Activated CD4-positive, CD25-positive, alpha-beta regulatory T cell (primary cell): ENCODE measurements at places on chromosomes 16 and 17.

- DNase-seq: no peak
Observed at GRCh38 chr16:84065536-84066132, 23.0 kb upstream of the SLC38A8 start.

DNA sequence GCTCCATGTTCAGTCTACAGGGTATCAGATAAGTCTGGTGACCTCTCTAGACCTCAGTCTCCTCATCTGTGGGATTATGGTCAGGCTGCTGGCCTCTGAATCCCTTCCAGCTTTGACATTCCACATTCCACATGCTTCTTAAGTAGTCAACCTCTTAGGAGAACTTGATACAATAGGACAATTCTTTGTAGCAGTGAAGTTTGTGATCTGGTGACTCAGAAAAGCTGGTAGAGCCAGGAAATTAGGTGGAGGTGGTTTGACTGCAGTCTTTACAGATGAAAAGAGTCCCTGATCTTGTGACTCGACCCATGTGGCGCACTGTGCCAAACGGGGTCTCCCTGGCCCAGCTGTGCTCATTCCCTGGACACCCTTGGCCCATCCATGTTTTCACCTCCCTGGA is 147.8 kb downstream of the NTN1 start:
- DNase-seq: no peak

- no peak for DNase-seq
Observed at GRCh38 chr16:86512301-86512859, 2.1 kb downstream of the FOXF1 start.

DNA sequence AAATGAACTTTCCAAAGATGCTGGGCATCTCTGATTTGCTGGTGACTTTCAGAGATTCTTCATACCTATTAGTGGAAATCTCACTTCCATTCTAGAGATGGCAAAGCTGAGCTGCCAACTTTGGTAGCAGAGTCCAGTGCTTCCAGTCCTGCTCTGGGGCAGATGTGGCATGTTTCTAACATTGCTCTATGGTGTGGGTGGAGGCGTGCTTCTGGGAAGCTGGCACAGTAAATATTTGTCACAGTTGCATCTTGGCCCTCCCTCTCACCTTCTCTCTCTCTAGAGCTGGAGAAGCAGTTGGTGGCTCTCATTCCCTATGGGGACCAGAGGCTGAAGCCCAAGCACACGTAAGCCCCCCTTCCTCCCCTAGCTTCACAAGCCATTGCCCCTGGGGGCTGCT is 1.9 kb downstream of the TMEM106A start:
- DNase-seq: no peak

DNA sequence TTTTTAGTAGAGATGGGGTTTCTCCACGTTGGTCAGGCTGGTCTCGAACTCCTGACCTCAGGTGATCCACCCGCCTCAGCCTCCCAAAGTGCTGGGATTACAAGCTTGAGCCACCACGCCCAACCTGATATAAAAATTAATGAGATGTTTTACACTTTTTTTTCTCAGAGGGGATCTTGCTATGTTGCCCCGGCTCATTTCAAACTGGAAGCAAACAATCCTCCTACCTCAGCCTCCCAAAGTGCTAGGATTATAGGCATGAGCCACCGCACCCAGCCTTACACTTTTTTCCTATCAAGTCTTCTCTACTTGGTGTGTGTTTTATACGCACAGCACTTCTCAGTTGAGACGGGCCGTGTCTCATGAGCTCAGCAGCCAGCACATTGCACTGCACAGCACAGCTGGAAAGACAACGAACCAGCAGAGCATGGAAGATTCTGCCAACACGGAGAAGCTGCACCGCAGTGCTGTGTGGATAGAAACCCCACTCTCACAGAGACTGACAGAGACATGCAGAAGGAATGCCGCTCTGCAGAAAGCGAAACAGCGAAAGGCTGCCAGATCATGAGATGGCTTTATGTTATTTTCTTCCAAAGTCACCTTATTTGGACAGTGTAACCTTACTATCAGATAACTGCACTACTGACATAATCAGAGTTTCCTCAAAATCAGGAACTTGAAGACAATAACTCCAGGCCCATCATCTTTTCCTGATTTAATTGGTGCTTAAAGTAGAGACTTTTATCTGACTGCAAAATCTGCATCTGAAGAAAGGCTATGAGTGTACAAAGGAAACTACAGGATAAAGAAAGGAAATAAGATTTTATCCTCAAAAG is 6.5 kb upstream of the QRICH2 start:
- no peak for DNase-seq

GRCh38 chr16:5449901-5450300 is 352.3 kb upstream of the EEF2KMT start:
- DNase-seq: no peak

- DNase-seq: no peak
Observed at GRCh38 chr17:5678171-5678570, 93.9 kb upstream of the NLRP1 start.

DNA sequence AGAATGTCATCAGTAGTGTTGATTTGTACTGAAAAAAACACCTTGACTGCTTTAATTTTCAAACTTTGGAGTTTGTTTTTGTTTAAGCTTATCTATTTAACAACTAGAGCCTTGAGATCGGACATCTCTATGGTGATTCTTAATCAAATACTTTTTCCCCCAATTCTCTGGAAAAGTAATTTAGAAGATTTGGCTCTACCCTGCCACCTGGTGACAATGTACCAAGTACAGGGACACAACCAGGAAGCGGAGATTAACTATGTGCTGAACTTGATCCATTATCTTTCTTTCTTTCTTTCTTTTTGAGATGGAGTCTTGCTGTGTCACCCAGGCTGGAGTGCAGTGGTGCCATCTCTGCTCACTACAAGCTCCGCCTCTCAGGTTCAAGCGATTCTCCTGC is 30.8 kb downstream of the USP43 start:
- DNase-seq: no peak

DNA sequence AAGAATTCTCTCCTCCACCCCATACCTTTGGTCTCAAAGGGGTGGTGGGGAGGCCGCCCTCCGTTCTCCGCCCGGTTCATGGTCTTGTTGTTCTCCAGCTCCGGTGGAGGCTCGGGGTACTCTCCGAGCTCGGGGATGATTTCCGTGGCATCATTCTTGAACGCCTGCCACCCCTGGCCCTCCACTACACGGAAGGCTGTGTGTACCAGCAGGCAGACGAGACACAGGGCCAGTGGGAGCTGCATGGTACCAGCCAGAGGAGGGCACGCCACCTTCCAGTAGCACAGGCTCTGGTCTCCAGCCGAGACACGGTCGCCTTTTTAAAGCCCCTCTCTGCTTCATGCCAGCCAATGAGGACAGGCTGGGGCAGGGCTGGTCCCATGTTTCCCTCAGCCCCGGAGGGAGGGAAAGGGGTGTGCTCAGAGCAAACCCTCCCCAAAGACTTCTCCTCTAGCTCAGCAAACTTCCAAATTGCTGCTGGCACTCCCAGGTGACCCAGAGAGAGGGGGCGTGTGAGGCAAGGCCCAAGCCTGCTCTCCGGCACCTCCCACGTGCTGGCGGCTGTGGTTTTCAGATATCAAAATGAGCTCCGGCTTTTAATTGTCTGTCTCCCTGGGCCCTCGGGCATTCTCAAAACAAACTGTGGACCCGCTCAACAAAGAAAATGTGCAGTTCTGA is at the start of gene SOST:
SOST (minus strand) TSS at position 295 of the 678 bp plus-strand sequence; CDS start at position 245, 50 bp downstream.
- DNase-seq: no peak

- DNase-seq: no peak
Observed at GRCh38 chr16:25026621-25027020, 11.5 kb upstream of the ARHGAP17 start.

DNA sequence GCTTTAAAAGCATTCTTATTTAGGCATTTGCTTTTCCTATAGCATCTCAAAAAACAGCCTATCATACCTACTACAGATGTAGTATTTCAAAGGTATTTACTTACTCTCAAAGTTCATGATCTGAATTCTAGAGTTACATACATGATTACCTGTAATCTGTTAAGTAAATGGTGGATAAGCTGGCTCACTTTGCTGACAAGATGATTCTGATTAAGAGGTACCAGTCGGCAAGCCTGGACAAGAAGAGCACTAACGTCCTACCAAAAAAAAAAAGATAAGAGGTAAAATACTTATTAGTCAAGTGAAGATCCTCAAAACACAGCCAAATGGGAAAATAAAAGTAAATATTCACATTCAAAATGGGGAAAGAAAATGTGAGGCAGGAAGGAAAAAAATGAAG is 2.7 kb downstream of the HEATR6 start:
- DNase-seq: no peak

DNA sequence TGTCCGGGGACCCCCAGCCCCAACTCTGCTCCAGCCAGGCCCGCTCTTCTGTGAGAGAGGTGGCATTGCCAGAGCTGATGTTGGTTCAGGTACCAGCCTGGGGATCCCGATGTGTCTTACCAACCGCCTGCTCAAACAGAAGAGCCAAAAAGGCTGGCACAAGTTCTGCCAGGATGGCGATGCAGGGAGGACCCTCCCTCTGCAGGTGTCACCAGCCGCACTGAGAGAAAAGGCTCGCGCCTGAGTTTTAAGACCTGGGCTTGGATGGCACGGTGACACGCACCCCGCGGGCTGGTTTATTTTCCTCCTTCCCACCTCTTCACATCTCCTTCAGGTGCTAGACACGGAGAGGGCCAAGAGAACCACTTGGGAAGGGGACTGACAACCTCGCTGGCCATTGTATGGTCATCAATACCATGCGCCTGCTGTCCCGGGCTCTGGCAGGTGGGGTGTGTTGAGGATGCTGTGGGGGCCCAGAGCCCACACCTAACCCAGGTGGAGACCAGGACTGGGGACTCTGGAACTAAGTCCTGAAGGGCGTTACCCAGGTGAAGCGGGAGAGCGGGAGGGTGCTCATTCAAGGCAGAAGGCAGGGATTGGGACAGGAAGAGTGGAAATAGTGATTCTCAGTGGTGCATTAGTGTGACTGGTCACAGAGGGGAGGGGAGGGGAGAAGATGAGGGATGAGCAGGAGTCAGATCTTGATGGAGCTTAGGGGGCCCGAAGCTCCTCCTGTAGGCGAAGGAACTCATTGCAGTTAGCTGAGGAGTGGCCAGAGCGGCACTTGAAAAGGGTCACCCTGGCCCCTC is 16.3 kb downstream of the FOXJ1 start:
- DNase-seq: no peak

- no peak for DNase-seq
Observed at GRCh38 chr16:73882033-73882432, 414.6 kb upstream of the PSMD7 start.

DNA sequence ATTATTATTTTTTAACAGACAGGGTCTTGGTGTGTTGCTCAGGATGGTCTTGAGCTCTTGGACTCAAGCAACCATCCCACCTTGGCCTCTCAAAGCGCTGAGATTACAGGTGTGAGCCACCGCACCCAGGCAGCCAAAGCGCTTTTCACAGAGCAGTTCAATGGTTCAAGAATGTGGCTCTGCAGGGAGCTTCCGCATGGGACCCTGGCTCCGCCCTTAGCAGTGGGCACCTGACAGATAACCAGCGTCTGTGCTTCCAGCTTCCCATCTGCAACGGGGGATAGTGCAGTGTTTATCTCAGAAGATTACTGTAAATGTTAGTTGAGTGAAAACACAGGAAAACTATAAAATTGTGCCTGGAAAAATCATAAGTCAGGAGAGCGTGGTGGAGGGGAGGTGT is 99.4 kb downstream of the KCNJ12 start:
- DNase-seq: no peak

- DNase-seq: no peak
Observed at GRCh38 chr16:6643080-6643686, 689.5 kb upstream of the RBFOX1 start.

- no peak for DNase-seq
Observed at GRCh38 chr17:79435296-79435695, 175.6 kb downstream of the RBFOX3 start.

GRCh38 chr16:8569650-8570346 is 20.5 kb downstream of the TMEM114 start:
- no peak for DNase-seq

DNA sequence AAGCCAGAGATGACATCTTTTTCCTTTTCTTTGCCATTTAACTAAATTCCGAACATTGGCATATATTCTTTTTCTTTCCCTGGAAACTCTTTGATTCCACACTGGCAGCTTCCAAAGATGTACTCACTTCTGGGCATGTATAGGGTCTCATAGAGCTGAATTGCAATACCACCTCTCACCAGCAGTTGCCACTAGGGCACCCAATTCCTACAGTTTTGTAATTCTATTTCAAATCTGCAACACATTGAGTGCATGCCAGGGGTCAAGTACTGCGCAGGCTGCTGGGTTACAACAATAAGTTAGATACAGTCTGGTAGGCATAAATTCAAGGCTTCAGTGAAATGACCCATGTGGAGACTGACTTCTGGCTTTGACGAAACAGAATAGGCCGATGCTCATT is 208.8 kb upstream of the NLRP1 start:
- DNase-seq: no peak

- DNase-seq: no peak
Observed at GRCh38 chr17:76048025-76048605, 21.0 kb upstream of the EVPL start.

GRCh38 chr16:47047524-47048203 is 74.2 kb upstream of the DNAJA2 start:
- no peak for DNase-seq

DNA sequence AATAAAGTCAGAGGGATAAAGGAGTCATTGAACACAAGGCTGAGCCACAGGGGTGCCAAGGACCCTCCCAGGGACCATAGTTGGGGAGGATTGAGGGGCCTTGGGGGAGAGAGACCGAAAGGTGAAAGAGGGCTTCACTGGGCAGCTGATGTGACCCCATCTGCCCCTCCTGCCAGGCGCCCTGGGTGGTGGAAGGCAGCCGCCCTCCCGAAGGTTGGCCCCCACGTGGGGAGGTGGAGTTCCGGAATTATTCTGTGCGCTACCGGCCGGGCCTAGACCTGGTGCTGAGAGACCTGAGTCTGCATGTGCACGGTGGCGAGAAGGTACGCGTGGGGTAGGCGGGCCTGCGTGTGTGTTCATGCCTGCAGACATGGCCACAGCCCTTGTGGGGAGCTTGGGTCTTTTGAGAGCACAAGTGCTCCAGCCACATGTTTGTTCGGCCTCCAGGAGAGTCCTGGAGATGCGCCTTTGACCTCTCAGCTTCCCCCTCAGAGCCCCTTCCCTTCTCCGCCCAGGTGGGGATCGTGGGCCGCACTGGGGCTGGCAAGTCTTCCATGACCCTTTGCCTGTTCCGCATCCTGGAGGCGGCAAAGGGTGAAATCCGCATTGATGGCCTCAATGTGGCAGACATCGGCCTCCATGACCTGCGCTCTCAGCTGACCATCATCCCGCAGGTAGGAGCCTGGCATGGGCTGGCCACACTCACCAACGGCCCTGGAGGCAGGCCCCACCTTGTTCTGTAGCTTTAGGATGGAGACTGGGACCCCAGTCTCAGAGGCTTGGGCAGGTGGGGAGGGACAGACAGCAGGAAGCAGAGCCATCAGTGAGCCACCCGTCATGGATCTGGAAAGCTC is 24.1 kb downstream of the ANKRD40 start:
- no peak for DNase-seq

- DNase-seq: no peak
Observed at GRCh38 chr17:44871556-44871955, 23.9 kb downstream of the HIGD1B start.
